ENCODE measurements at places on chromosomes 6 and 20.
A peak's percentile ranks its signal among the peaks of the same experiment; 100 is the strongest.

- no peak for DNase-seq
These were observed 10.9 kb upstream of the CD93 start for GRCh38 chr20:23096986-23097520.

DNA sequence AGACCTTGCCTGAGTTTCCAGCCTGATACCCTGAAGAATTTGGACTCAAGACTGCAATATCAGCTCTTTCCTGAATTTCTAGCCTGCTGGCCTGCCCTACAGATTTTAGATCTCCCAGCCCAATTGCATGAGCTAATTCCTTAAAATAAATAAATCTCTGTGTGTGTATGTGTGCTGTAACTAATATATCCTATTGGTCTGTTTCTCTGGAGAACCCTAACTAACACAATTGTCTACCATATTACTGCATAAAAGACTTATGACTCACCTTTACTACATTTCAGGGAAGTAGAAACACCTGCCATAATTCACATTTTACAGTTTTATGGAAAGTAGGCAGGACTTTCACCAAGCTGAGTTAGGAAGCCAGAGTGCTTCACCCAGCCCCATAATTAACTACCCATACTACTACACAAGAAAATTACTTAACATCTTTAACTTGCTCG lies 90.7 kb upstream of the BEND6 start:
- DNase-seq, result no peak

- DNase-seq, result no peak
These were observed 470.5 kb upstream of the JAG1 start for GRCh38 chr20:11144114-11144950.

GRCh38 chr20:14449323-14449722 lies 111.9 kb upstream of the FLRT3 start:
- DNase-seq, result no peak

DNA sequence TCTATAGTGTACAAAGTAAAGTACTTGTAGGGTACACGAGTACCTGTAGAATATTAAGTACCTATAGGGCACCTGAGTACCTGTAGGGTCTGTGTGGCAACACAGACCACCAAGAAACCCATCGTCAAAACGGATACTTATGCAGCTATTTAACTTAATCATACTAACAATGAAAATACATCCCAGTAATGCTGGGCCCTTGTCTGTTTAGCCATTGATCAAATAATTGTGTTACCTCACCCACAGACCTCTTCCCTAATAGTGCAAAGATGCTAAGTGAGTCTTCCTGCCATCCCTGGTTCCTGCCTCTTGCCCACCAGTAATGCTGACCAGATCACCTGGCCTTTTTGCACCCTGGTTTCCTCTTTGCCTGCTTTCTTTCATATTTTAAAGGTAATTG lies 7.5 kb upstream of the COL10A1 start:
- DNase-seq, result no peak

GRCh38 chr20:31670371-31671228 lies 32.9 kb downstream of the COX4I2 start:
- no peak for DNase-seq

GRCh38 chr6:163984124-163984936 lies 569.8 kb downstream of the QKI start:
- DNase-seq, result no peak

- no peak for DNase-seq
These were observed 245.2 kb downstream of the SMOC2 start for GRCh38 chr6:168686029-168686738.

GRCh38 chr6:23534351-23534750 lies 591.7 kb upstream of the NRSN1 start:
- DNase-seq, result no peak

DNA sequence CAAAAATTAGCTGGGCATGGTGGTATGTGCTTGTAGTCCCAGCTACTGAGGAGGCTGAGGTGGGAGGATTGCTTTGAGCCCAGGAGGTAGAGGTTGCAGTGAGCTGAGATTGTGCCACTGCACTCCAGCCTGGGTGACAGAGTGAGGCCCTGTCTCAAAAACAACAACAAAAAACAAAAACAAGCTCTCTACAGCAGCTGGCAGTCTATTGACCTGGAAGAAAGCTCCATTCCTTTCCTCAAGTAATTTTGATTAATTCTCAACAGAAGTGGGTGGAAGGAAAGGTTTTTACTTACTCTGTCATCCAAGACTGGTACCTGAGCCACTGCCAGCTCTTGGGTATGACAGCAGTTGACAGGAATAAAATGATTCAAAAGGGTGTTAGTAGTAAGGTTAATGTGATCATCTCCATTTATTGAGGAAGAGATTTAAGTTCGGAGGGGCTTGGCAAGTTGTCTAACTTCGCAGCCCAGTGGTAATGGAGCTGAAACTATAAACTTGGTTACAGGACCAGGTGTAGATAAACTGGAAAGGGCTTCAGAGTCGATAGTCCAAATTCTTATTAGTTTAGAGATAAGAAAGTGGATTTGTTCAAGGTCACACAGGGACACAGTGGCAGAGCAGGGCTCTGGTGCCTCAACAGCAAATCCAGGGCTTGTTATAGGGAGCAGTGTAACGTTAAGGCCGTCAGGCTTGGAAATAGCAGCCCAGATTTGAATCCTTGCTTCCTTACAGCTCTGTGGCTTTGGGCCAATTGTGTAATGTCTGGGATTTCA lies 14.8 kb downstream of the SRSF3 start:
- no peak for DNase-seq

DNA sequence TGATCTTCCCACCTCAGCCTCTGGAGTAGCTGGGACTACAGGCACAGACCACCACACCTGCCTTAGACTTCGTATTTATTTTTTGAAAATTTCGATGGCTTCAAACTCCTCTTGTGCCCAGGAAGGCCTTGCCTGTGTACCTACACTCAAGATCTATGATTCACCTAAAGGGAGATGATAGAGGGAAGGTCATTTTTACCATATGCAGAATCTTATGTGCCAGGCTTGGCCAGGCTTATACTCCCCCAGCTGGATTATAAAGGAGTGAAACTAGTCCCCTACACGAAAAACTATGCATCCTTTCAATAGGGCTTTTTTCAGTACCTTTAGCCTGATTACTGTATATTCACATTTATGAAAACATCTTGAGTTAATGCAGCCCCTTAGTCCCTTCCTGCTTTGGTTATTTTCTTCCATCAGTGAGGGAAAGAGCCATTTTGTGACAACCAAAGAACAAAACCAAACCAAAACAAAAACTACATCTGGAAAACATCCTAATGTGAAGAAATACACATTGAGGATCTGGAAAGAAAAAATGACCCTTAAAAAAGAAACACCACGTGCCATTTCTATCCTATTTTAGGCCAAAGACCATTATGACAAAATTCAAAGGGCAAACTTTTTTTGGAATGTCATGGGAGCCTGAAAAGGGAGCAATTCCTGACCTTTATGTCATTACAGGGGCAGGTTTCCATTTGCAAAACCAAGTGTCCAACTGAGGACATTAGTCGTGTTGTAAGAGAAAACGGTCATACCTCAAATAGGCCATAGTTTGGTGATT lies 34.7 kb downstream of the RIPOR2 start:
- DNase-seq, result no peak

GRCh38 chr20:57589728-57590484 lies 29.0 kb downstream of the PCK1 start:
- no peak for DNase-seq

- no peak for DNase-seq
These were observed 26.3 kb upstream of the OLIG3 start for GRCh38 chr6:137520520-137520919.

DNA sequence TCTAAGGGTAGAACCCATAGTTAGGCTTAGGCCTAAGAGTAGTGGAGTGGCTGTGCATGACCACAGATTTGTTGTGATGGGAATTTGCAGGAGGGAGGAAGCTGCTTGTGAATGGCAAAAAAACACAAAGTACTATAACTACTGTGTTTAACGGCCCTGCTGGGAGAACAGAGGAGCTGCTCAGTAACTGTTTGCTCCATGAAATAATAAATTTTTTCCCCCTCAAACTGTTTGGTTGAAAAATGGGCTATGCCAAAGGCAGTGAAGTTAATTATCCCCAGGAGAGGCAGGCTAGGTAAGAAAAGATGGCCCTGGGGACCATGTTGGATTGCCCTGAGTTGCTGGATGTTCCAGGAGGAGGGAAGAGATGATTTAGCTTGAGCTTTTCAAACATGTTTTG lies 256.5 kb upstream of the PRND start:
- no peak for DNase-seq

DNA sequence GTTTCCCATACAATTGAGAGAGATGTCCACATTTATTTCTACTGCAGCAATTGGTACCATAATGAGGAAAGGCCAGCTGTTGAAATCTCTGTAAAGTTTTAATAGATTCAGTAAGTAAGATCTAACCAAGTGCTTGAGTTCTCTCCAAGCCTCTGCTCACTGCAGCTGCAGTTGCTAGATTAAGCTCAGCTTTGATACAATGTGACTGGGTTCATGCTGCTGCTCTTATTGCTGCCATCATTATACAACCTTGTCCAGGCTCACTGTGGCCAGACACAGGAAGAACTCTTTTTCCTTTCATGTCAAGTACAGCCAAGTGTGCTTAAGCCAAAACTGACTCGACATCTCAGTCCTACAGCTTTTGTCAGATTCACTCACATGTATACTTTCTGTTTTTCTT lies 423.5 kb downstream of the GJA1 start:
- DNase-seq, result no peak

DNA sequence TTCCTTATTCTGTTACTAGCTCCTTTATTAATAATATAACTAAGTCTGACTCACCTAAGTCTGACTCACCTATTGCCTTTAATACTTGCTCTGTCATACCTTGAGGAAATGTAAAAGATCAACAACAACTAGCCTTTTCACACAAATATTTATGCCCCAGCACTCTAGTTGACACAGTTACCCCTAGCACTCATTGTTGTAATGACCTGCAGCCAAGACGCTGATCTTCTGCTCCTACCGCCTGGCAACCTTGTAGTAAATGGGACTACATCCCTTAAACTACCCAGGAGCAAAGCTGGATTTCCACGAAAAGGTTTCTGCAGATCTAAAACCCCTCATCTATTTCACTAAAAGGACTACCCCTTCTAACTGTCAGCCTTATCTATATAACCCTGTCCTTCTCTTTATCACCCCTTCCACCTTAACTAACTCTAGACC lies 90.0 kb downstream of the PLG start:
- no peak for DNase-seq

- DNase-seq, result peak; percentile 5
These were observed 112.6 kb upstream of the RALGAPA2 start for GRCh38 chr20:20824924-20825584.

- DNase-seq, result no peak
These were observed 15.2 kb downstream of the ZBP1 start for GRCh38 chr20:57605045-57605444.

- no peak for DNase-seq
These were observed 257.1 kb downstream of the SAMD5 start for GRCh38 chr6:147765541-147765940.

DNA sequence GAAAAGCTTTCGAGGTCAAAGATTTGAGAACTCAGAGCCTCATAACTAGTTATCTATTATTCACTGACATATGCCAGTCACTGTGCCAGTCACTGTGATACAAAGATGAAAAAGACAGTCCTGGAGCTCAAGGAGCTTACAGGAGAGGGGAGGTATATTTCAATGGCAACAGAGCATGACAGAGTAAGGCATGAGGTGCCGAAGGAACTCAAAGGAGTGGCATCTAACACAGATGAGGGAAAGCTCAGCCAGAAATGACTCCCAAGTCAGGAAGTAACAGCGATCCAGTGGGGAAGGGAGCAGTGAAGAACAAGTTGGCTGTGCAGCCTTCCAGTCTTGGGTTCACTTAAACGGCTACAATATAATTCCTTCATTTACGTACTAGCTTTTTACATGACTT lies 46.6 kb downstream of the DTNBP1 start:
- DNase-seq, result no peak

DNA sequence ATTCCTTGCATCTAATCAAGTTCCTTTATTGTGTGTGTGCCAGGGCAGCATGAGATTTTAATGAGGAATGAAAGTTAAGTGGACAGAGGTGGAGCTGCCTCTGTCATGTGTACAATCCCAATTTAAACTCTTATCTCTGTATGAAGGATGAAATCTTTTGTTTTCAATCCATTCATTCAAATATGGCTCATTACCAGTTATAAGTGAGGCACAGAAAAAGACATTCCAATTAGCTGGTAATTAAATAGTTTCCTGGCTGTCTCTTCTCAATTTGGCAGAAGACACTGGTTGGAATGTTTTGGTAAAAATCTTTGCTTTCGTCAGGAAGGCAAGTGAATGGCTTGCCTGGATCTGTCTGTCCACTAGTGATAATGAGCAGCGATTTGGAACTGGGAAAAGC lies 46.4 kb downstream of the CLVS2 start:
- DNase-seq, result no peak

DNA sequence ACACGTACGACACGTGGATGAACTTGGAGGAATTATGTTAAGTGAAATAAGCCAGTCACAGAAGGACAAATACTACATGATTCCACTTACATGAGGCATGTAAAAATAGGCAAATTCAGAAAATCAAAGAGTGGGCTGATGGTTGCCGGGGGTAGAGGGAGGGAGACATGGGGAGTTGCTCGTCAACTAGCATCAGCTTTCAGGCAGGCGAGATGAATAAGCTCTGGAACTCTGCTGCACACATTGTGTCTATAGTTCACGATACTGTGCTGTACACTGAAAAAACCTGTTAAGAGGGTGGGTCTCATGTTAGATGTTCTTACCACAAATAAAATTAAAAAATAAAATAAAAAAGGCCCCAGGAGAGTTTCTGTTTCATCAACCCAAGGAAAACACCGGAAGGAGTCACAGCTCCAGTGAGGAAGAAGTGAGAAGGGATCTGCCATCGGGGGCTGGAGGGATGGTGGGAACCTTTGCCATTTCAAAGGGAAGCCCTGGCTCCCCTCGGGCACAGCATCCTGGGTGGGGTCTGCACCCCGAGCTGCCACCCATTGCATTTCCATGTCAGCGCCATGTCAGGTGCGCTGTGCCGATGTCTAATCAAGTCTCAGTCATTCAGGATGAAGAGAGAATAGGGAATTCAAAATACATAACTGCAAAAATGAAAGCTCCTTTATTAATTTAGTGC lies 98.3 kb downstream of the SLC22A23 start:
- DNase-seq, result no peak

DNA sequence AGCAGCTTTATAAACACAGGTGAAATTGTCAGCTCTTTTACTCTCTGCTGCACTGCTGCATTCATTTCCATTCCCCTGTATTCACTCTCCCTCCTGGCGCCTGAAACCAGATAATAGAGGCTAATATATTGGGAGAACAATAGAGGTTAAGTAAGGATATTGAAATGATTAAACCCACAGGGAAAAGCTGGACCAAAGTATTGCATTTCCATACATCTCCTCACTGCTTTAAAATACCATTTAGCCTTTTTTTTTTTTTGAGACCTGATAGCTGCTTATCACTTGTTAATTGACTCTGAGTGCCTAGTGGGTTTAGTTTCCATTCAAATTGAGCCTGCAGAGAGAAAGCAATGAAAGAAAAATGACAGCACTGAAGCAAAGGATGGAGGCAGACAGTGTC lies 540.5 kb upstream of the IMPG1 start:
- DNase-seq, result no peak

DNA sequence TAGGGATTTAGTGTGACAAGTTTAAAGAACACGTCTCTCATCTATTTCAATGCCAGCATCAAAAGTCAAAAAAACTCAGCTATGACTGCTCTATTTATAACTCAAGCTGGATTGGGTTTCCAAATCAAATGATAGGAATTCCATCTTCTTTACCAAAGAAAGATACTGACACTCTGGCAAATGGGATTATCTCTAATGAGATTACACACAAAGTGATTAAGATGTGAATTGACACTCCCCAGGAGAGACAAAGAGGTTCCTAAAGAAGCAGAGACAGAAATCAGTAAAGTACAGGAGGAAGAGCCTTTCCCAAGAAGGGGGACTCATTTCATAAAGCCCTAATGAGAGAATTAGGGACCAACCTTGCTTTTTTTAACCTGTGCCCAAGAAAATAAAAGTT lies 92.1 kb downstream of the ID4 start:
- DNase-seq, result no peak
